Sigmoid colon (tissue), 7 donors: ENCODE measurements at places on chromosomes 6 and 20. TPM values are rescaled to one million over a fixed set of nuclear protein-coding genes. Genes with fewer than 3 reads are reported as not detected.

ZFAND3 gene
- total RNA-seq, result 54.8 TPM

DNA sequence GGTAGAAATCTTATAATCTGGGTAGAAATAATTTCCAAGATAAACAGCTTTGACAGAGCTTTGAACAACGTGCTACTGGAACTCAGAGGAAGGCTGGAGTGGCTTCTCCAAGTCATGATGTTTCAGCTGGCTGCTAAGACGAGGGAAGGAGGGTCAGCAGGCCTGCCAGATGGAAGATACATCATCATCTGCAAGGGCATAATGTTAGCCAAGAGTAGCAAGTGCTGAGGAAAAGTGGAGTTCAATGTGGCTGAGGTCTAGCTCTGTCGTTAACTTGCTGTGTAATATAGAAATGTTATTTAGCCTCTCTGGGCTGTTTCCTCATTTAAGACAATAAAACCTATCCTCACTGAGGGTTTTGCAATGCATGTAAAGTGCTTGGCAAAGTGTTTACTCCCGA is 35.1 kb downstream of the RGS17 start:
- H3K4me1 ChIP-seq, result no peaks in the 10 kb centered on the region
- H3K27ac ChIP-seq, result no peak overlapping the region
- DNase-seq, result no peak
- no peaks in the 10 kb centered on the region for H3K27me3 ChIP-seq
- no peak overlapping the region for H3K4me3 ChIP-seq

DNA sequence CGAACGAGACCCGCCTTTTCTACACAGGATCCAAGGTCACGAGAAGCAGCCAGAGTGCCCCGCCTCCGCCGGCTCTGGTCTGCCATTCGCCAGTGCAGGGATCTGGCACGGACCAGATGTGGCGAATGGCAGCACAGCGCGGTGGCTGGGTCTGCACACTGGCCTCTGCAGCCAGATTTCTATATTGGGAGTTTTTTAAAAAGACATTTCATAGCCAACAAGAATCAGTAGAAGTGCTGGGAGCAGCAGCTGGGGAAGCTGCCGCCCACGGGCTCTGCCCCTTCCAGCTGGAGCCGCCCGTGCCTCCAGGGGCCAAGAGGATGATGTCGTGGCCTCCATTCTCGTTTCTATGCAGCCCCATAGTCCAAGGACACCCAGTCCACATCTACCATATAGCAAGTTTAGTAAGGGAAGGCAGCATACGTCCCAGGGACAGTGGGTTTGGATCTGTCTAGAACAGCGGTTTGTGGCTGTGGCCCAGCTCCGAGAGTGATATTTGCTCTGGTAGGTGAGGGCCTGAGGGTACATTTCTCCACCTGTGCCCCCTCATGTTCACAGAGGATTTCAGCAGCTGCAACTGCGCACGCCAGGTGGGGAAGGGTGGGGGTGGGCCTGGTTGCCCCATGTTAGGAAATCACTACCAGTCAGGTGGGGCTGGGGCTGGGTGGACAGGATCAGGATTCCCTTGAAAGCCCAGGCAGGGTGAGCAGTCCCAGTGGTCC is 333.7 kb downstream of the ZFAND3 start:
- H3K4me3 ChIP-seq, result no peak overlapping the region
- peaks cover 9% of the 10 kb centered on the region for H3K4me1 ChIP-seq
- no peak overlapping the region for H3K27ac ChIP-seq
- no peaks in the 10 kb centered on the region for H3K27me3 ChIP-seq

DNA sequence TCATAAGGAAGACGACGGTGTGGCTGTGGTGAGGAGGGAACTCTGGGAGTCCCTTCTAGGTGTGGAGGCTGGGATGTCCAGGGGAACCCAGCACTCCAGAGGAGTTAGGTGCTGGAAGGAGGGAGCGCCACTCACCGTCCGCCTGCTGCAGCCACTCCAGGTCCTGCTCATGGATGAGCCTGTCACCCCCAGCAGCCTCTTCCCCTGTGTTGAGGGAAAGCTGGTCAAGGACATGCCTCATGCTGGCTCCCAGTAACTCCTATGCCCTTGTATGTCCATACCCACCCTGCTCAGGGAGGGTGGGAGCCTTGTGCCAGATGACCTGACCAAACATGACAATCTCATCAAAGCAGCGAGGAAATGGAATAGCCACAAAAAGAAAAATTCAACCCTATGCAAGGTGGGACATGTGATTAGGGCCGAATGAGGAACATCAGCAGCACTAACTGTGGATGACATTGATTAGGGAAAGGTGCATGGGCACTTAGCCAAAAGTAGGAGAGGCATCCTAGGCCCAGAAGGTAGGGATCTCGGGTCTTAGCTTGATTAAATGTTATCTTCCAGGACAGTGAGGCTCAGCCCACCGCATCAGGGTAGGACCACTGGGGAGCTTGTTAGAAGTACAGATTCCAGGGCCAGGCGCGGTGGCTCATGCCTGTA is 3.0 kb downstream of the DNPH1 start:
- no peak overlapping the region for H3K4me3 ChIP-seq
- H3K27ac ChIP-seq, result no peak overlapping the region
- no peaks in the 10 kb centered on the region for H3K27me3 ChIP-seq
- peak; percentile 48 for DNase-seq
- H3K4me1 ChIP-seq, result peaks cover 15% of the 10 kb centered on the region
- peaks cover 8% of the 10 kb centered on the region for H3K36me3 ChIP-seq

- no peaks in the 10 kb centered on the region for H3K27me3 ChIP-seq
- H3K4me1 ChIP-seq, result no peaks in the 10 kb centered on the region
- H3K36me3 ChIP-seq, result no peaks in the 10 kb centered on the region
- H3K4me3 ChIP-seq, result no peak overlapping the region
Observed at GRCh38 chr6:49072146-49072545, 390.9 kb downstream of the MMUT start.

- H3K27me3 ChIP-seq, result no peaks in the 10 kb centered on the region
- no peaks in the 10 kb centered on the region for H3K4me1 ChIP-seq
- no peak overlapping the region for H3K27ac ChIP-seq
Observed at GRCh38 chr6:46850792-46851191, 57.6 kb downstream of the MEP1A start.
